ENCODE measurements at places on chromosomes 7 and 10.
A peak's percentile ranks its signal among the peaks of the same experiment; 100 is the strongest.

DNA sequence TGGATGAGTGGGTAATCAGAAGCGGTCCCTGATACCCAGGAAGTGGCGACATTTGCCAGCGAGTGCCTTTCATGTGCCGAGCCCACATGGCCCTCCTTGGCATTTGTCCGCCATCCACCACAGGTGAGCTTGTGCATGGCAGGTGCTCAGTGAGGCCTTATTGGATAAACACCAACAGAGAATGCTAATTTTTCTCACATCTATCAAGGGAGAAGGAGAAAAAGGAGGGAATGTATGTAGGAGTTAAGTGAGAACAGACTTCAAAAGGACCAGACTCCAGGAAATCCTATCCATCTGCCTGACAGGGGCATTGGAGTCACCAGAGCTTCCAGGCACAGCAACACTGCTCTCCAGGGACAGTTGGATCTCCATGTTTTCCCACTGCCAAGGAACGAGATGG is 143.5 kb upstream of the ZMIZ1 start:
- no peak for DNase-seq

DNA sequence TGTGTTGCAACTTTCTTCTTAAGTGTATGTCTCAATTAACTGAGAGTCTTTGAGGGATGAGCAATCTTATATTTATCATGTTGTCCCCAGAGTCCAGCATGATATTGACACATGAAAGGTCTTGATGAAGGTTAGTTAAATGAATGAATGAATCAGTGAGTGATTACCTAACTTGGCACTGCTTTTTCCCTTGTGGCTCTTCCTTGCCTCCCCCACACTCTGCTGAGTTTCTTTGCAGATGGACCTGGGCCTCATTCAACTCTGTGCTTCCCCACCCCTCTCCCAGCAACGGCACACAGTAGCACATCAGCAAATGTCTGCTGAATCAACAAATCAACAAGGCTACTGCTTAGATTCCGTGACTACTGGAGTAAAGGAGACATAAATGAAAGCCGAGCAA is 235.1 kb upstream of the CXCL12 start:
- DNase-seq, result no peak

- no peak for DNase-seq
These were observed 631.1 kb upstream of the MBL2 start for GRCh38 chr10:53403688-53404087.

DNA sequence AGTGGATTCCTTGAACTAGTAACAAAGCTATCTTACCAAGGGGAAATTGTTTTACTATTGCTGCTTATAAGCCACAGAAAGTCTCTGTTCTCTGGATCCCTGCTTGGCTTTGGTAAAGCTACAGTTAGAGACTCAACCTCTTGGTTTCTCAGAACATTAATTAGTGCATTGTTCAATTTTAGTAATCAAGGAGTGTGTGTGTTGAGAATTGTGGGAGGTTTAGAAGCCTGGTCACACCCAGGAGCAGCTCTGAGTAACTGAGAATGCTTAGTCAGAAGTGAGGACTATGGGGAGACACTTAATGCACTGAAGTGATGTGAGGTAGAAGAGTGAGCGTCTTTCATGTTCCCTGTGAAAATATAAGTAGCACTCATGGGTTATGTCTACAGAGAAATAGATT is 8.2 kb upstream of the ACTA2 start:
- peak; percentile 14 for DNase-seq

GRCh38 chr10:111384556-111384955 is 307.7 kb downstream of the ADRA2A start:
- DNase-seq, result no peak

DNA sequence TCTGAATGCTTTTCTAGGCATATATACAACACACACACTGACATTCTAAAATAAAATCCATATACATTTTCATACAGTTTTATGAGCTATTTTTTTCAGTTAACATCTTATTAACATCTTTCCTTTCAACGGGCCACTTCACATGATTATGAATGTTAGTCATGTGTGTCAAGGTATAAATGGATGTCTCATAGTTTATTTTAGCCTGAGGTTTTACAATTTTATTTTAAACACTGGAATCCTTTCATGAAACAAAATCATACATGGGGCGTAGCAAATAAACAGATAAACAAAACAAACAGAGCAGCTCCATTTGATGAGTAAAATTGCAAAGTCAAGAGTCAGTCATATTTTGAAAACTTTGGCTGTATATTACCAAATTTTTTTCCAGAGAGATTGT is 120.1 kb upstream of the AOAH start:
- no peak for DNase-seq
